ENCODE measurements at places on chromosomes 2 and 18.

- DNase-seq = no peak
Observed at GRCh38 chr18:11757084-11757590, 68.1 kb downstream of the GNAL start.

DNA sequence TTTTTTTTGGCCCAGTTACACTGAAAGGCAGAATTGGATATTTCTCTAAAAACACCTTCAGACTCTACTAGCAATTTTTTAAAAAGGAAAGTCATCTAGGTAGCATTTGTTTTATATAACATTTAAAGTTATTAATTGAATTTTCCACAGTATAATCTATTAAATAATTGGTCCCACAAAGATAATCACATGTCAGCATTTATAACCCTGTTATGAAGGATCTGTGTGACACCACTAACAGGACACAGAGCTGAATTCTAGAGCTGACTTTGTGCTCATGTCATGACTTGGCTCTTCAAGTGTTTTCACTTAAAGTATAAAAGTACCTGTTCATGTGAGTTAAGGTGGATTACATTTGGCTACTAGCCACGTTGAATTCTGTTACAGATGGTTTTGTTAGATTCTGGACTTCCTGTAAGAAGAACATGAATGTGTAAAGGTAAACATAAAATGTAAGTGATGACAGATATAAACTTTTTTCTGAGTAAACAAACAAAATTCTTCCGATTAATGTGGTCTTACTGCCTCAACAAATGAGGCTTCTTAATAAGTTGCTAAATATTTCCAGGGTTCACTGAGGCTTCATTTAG is 69.1 kb upstream of the PROKR1 start:
- DNase-seq = no peak

DNA sequence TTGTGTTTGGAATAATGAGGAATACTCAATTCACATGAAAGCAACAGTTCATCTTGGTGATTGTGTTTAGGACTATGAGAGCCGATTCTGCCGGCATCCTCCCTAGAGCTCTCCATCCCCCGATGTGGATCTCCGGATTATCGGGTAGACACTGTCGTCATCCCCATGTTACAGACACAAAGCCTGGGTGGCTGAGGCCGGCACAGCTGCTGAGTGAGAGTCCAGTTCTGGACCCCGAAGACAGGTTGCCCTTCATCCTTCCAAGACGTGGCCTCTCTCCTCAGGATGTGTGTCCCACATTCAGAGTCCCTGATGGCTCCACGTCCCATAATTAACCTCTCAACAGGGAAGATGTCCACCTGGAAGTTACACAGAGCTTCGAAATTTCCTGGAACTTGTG is 129.3 kb downstream of the HDAC4 start:
- DNase-seq = no peak

GRCh38 chr2:56313500-56313921 is 129.7 kb downstream of the CCDC85A start:
- DNase-seq = peak; percentile 18

- DNase-seq = no peak
Observed at GRCh38 chr2:213251618-213252017, 32.6 kb upstream of the SPAG16 start.

DNA sequence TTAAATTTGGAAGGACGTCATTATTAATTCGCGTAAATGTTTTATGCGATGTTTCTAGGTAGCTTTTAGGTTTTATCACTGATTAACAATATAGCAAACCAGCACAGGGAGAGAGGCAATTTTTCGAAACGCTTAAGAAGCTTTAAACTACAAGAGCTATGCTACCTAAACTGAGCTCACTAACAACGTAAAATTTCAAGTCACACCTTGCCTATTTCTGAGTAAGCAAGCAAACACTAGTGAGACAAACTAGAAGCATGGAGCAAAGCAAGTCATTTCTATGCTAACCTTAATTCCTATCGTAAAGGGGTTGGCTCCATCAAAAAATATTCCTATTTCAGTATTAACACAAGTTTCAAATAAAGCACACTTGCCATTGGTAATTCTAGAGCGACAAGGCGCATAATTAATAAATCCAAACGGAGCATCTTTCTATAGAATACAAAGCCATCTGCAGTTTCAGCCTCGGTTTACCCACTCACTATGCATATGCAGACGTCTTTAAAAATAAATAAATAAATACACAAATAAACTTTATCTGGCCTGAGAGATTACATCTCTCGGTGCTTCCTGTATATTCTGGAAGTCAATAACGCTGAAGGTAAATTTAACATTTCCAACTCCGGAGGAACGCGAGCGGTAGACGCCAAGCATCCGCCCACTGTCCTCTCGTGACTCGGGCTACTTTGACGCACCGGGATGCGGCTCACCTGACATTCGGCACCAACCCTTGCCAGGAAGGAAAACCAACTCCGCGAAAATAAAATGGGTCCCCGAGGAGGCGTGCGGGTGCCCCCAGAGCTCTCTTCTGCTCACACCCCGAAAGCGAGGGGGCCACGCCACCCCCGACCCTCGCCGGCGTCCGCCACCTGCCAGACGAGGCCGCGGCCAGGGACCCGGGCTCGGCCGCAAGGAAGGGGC is 947 bp downstream of the ITSN2 start:
- DNase-seq = peak; percentile 22

DNA sequence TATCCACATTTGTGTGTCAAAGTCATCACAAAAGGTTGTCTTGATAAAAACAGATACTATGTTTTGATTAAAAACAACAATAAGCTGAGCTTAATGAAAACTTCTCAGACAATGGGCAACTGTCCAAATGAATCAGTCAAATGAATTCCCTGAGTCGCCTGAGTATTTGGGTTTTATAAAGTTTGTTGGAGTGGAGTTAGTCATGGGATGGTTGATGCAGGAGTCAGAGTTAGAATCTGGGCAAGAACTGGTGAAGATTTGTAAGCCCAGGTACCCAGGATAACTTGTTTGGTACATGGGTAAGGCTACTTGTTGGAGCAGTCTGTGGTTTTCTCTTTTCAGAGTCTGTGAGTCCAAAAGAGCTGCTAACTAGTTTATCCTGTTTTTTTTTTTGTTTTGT is 34.4 kb upstream of the RAPGEF4 start:
- no peak for DNase-seq

DNA sequence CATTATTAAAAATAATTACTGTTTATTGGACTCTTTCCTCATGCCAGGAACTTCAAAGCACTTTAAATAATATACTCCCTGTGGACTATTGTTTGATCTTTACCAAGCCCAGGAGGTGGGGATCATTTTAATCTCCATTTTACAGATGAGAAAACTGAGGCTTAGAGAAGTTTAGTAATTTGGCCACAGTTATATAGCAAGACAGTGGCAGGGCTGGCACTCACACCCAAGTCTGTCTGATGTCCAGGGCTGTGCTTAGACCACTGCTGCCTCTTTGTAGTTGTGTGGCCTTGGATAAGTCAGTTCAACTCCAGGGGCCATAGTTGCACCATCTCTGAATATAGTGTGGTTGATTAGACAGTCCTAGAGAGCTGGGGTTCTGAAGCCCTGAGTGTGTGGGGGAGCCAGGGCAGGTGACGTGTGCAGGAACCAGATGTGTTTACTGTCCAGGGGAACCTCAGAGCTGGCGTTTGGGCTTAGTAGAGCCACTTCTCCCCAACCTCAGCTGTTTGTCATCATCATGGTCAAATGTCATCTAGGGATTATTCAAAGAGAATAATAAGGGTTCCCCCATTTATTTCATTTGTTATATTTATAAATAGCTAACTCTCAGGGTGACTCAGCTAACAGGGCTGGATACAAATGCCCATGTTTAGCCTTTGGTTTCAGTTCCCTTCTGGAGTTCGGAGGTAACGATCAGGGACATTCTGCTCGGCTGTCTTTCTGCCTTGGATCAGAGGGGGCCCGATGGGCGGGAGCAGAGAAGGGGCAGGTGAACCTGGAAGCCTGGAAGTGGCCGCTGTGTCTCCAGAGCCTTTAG is 68.0 kb downstream of the BOLA3 start:
- DNase-seq = no peak

DNA sequence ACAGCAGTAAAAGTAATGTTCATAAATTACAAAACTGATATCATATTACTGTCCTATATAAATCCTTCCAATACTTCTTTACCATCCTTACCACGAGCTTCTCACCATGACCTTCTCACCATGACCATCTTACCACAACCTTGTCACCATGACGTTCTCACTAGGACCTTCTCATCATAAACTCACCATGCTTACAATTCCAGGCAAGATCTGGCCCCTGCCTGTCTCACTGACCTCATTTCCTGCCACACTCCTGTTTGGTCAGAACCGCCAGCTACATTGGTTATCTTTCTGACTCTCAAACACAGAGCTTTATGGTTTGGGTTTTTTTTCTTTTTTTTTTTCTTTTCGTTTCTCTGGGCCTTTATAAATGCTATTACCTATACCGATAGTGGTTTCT is 827.6 kb downstream of the RNF144A start:
- DNase-seq = no peak

DNA sequence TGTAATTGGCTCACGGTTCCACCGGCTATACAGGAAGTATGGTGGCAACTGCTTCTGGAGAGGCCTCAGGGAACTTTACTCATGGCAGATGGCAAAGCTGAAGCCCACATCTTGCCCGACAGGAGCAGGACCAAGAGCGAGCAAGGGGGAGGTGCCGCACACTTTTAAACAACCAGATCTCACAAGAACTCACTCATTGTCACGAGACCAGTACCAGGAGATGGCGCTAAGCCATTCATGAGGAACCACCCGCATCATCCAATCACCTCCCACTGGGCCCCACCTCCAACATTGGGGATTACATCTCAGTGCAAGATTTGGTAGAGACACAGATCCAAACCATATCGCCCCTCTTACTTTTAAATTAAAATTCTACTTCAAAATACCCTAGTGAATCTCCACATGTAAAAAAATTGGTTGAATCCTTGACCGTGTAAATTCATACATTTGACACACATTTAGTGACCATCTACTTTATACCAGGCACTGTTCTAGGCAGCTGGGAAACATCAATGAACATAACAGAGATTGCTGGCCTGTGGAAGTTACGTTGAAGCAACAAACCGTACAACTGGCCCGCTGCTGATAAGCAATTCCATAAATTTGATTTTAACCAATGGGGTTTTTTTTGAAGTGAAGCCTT is 87.6 kb downstream of the ALPK2 start:
- DNase-seq = no peak

DNA sequence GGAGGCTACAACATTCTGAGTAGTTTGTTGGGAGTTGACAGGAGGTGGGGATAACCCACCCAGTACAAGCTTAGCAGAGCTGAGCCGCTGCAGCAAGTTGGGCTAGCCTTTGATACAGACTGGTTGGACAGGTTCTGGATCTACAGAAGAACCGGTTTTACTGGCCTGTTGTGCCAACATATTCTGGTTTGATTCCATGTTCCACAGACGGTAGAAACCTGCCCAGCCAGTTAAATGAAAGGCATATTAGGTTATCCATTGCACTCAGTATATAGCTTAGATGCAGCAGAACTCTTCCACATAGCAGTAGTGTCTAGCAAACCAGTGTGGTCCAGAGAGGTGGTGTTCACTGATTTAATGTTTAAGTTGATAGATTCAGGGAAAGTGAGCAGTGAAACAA is 19.3 kb upstream of the RBBP8 start:
- DNase-seq = no peak

- no peak for DNase-seq
Observed at GRCh38 chr18:42328931-42329330, 373.9 kb downstream of the PIK3C3 start.

DNA sequence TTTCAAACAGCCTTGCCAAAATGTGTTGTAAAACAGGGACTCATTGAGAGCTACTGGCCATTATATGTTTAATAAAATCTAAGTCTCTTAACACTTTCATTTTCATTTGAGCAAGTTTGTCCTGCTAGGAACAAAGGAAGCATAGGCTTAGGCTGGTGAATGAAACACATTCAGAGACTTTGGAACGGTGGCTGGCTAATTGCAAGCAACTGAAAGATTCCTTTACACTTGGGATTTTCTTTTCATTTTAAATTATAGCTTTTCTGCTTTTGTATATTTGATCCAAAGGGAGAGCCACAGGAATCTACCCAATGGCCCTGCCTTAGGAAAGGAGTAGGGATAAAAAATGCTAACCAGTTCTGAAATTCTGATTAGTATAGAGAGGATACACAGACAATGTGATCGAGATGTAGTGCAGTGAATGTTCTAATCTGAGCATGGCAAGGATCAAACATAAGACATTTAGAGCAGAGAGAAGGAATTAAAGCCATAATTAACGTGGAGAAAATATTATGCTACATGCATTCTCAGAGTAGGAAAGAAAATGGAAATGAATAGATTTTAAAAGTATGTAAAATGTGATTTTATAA is 911.4 kb upstream of the SLC39A10 start:
- no peak for DNase-seq

- no peak for DNase-seq
Observed at GRCh38 chr18:24923138-24923537, 428.8 kb downstream of the ZNF521 start.

DNA sequence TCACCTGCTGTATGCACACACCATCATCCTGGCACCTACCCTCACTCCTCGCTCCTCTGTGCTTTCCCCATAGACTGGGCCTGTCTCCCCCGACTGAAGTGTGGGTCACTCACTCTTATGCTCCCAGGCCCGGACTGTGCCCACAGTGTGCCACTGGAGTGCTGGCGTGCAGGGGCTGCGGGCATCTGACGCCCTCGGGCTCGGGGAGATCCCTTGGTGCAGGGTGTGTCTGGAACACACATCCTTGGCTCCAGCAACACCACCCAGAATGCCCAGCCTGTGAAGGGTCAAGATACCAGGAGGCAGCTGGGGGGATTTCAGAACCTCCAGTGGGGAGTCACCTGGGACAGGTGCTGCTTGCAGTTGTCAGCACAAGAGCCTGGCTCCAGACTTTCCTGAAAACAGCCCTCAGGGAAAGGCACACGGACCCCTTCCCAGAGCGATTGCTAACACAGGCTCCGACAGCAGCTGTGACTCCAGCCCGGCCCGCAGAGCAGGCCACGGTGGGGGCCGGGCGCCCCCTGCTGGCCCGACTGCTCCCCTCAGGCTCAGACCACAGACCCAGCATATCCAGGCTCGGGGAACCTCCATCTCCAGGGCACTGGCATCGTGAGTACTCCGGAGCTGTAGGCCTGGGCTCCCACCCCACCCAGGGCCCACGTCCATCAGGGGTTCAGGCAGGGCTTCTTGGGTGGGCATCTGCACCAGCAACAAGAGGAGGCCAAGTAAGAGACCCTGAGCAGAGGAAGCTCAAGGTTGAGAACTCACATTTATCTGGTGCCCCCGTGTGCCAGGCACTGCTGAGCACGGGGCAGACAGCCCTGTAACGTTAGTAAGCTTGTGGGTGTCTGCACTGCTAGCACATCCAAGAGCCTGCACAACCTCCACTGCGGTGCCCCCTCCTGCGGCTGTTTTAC is 8.6 kb downstream of the HS1BP3 start:
- DNase-seq = peak; percentile 62

DNA sequence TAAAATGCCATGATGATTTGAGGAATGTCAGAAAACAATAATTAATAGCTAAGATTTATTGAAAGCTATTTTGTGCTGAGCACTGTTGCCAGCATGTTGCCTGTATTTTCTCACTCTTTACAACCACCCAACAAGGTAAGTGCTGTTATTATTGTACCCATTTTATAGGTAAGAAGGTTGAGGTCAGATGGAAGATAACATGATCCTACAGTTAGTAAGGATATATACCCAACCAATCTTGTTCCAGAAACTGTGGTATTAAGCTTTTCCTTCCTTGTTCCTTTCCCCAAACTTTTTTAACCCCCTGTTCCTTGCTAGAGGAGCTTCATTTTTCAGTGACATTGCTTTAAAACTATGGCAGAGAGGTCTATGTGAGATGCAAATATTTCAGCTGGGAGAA is 738.0 kb upstream of the ZEB2 start:
- no peak for DNase-seq
